ENCODE measurements at places on chromosomes 2 and 18.

DNA sequence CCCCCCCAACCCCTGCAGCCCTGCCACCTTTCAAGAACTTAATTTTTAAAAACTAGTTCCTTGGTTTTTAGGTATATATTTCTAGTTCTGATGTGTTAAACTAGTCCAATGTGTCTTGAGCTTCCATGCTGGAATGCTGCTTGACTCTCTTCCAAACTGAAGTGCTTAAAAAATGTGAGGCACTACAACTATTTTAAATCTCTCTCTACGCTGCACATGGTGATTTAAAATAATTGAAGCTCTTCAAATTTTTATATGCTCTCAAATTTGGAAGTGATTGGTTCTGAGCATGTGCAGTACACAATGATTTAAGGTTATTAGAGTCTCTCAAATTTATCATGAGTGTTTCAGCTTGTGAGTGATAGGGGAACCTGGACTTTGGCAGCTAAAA lies 192.6 kb upstream of the ZEB2 start:
- no peak for DNase-seq

DNA sequence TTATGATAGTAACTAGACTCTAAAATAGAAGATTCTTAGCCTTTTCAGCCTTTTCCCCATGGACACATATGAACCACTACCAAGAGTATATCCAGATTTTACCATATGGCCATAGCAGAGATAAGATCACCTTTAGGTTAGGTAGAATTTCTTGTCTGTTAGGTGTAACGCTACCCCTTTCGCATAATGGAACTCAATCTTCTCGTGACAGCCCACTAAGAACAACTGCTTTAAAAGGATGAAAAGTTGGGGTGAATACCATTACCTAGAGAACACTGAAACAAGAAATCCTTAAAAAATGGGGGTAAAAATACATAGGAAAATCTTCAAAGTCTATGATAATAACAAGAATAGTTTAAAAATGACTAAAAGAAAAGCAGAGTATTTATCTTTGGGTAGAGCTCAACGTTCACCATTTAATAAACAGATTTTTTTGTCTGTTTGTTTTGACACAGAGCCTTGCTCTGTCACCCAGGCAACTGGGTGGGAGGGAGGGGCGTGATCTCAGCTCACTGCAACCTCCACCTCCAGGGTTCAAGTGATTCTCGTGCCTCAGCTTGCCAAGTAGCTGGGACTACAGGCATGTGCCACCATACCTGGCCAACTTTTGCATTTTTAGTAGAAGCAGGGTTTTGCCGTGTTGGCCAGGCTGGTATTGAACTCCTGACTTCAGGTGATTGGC lies 67.2 kb downstream of the VIL1 start:
- no peak for DNase-seq

GRCh38 chr2:20061476-20061875 lies 10.0 kb upstream of the LAPTM4A start:
- no peak for DNase-seq

- no peak for DNase-seq
Observed at GRCh38 chr2:172513524-172513900, 42.4 kb upstream of the PDK1 start.

GRCh38 chr2:236748801-236749200 lies 179.2 kb downstream of the ACKR3 start:
- DNase-seq = no peak

DNA sequence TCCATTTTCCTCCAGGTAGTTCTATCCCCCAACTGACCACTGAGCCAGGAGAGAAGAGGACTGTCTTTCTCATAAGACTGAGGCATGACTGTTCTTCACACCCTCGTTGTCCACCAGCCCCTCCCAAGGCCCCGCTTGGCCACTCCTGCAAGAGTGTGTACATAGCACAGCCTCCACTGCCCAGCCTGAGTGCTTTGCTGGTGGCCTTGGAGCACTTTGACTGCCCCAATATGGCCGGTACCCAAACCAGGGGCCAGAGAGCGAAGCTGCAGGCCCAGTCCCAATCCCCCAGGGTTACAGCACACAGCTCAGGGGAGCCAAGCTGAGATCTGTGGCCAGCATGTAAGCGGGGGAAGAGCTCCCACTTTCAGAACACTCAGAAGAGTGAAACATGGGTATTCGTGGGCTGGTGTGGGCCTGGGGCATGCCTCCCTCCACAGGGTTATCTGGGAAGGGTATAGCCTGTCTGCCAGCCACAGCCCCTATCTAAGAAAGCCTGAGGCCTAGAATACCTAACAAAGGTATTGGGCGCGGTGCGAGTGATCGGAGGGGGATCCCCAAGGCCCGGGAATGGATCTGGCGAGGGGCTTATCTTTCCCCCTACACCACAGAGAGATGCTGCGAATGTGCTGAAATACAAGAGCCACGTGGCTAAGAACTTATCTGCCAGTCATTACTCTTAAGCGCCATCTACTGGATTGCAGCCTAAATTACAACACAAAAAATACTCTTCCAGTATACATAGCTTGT lies 163.8 kb downstream of the WDPCP start:
- no peak for DNase-seq

GRCh38 chr18:54528942-54529376 lies 62.1 kb upstream of the DYNAP start:
- no peak for DNase-seq

- DNase-seq = no peak
Observed at GRCh38 chr2:48896870-48897269, 141.3 kb upstream of the LHCGR start.

GRCh38 chr2:65381607-65382051 lies 50.8 kb downstream of the SPRED2 start:
- no peak for DNase-seq

DNA sequence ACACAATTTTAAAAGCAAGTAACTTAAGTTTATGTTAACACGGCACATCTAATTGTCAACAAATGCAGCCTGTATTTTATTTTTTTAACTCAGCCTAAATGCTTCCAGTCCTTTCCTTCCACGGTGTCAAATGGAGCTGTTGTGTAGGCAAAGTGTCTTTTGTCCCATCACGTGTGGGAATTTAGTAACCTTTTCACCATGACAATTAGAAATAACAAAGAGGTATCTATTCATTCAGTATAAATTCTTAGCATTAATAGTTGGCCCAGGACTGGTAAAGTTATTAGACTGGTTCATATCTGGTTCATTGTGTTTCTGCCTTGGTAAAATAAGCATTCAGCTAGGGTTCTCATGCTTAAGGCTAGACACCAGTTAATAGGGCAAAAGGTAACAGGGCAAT lies 47.9 kb downstream of the FRZB start:
- DNase-seq = no peak

Data from cortex of kidney (tissue), 1 donor.